Foreskin fibroblast (primary cell): ENCODE measurements at places on chromosomes 1 and 21.
A peak's percentile ranks its signal among the peaks of the same experiment; 100 is the strongest.

DNA sequence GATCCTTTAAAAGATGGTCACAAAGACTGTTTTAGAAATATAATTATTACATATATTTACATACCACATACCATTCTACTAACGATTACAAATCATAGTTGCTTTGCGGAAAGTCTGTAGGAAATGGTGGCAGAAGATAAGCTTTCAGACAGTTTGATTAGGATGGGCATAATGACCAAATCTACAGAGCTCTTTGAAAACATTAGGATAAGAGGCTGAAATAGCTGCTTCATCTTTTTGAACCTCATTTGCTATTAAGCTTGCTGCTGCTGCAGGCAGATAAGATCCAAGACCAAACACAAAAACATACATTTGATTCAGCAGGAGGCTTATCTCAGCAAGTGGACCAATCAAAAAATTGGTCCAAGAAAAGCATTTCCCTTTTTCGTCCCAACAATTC, 47.1 kb downstream of the DDAH1 start:
- DNase-seq = no peak

GRCh38 chr1:203860396-203861025, 888 bp upstream of the SNRPE start:
- peak; percentile 58 for DNase-seq

GRCh38 chr1:55696181-55696754, 481.1 kb upstream of the USP24 start:
- DNase-seq = peak; percentile 96

- DNase-seq = peak; percentile 4
Observed at GRCh38 chr1:198606020-198606438, 32.8 kb upstream of the PTPRC start.

DNA sequence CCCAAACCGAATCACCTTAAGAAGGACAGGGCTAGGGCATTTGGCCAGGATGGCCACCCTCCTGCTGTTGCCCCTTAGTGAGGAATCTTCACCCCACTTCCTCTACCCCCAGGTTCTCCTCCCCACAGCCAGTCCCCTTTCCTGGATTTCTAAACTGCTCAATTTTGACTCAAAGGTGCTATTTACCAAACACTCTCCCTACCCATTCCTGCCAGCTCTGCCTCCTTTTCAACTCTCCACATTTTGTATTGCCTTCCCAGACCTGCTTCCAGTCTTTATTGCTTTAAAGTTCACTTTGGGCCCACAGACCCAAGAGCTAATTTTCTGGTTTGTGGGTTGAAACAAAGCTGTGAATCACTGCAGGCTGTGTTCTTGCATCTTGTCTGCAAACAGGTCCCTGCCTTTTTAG, 3.6 kb downstream of the BTG2 start:
- DNase-seq = no peak

DNA sequence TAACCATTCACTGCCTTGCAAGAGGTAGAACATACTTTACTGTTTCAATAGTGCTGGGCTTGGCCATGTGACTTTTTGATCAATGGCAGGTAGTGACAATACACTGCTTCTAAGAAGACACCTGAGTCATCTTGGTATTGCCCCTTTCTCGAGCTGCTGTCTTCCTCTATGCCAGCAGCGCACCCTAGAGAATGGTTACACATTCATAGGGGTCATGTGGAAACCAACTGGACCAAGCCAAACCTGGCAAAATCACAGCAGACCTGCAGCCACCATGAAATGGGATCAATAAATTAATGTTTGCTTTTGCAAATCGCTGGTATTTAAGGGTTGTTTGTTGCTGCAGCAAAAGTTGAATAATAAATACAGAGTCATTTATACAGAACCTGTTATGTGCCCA, 122.3 kb downstream of the GRIK1 start:
- no peak for DNase-seq

GRCh38 chr1:147618771-147619170, 51.6 kb downstream of the ACP6 start:
- DNase-seq = no peak

- peak; percentile 31 for DNase-seq
Observed at GRCh38 chr21:25107708-25108107, 499.6 kb downstream of the MRPL39 start.

DNA sequence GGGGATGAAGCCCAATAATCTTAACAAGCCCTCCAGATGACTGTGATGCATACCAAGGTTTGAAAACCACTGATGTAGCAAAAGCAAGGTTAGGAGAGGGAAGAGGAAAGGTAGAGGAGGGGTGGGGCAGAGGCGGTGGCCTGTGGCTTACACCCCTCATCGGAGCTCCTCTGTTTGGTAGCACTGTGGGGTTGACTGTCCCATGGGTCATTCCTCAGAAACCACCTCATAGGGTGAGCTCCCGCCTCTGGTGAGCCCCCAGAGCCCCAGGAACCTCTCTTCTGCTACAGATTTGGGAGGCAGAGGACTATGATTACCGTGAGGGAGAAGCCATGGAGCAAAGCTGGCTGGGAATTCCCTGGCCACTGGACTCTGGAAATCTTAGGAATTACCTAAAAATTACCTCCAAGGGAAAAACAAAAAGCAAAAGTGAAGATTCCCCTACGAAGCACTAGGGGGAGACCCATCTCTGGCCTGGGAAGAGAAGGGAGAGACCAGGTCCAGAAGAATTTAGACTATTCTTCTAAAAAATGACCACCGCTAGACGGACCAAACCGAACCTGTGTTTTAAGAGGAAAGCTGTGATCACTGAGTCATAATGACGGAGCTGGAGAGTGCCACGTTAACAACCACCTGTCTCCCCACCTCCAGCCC, 1.5 kb upstream of the RASSF5 start:
- peak; percentile 42 for DNase-seq
